H4 (cell line): ENCODE measurements at places on chromosomes 11 and 22. TPM values are rescaled to one million over a fixed set of nuclear protein-coding genes. Genes with fewer than 3 reads are reported as not detected.

- DNase-seq: no peak
Measured at GRCh38 chr11:41323446-41323845, 136.0 kb downstream of the LRRC4C start.

DNA sequence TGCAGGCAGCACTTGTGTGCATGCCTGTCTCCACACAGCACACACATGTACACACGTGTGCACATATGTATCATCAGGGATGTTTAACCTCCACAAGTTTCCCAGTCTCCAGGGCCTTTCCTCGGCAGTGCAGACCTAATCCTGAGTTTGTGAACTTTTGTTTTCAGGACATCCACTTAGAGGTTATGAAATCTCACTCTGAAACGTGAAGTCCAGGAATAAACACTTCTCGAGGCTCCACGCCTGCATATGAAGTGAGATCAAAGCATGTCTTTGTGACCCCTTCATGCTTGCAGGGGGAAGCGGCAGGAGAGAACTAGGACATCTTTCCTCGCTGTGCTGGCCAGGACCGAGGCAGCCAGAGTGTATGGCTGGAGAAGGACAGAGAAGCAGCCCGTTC, 3.1 kb downstream of the SHISAL1 start:
- DNase-seq: no peak

DNA sequence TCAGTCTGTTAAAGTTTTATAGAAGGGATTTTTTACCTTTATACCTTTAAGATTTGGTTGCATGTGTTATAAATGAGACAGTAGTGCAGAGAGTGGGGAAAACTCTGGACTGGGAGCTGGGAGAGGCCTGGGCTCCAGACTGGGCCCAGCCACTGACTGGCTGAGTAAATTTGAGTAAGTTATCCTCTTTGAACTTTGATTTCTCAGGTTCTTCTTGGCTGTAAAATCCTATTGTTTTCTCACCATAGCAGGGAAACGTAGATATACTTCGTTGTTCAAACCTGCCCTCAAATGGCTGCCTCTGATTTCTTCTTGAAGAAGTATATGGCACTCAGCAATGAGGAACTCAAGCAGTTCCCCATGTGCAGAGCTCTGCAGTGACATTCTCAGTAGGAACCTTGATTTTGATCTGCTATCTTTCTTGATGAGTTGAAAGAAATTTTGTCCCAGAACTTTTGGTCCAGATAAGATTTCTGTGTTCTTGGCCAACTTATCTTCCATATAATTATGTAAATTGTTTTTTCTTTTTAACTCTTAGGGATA, 8.8 kb downstream of the BMAL1 start:
- DNase-seq: no peak

Gene HPS4
- 14.4 and 19.8 TPM in 2 replicates for total RNA-seq

Gene SLC22A25
- total RNA-seq: not detected in 2 replicates

Gene C11orf52
- total RNA-seq: not detected in 2 replicates
